Dermis microvascular lymphatic vessel endothelial cell (primary cell): ENCODE measurements at places on chromosomes 4 and X. TPM values are rescaled to one million over a fixed set of nuclear protein-coding genes. Genes with fewer than 3 reads are reported as not detected.

The BGN gene
- total RNA-seq = 12.1 and 70.9 TPM in 2 replicates

The CLCN4 gene
- 5.4 and 6.3 TPM in 2 replicates for total RNA-seq

The GPR143 gene
- total RNA-seq = 2.3 and 3.7 TPM in 2 replicates

The FGFBP1 gene
- total RNA-seq = not detected in 2 replicates

The PARM1 gene
- total RNA-seq = 0.13 TPM in 1 of 2 replicates, not detected in the other

The IBSP gene
- not detected in 2 replicates for total RNA-seq

The POU3F4 gene
- total RNA-seq = not detected in 2 replicates

The CYTL1 gene
- total RNA-seq = 41.8 and 46.0 TPM in 2 replicates

The GAGE12E gene
- total RNA-seq = not detected in 2 replicates

The CXCR3 gene
- total RNA-seq = not detected in 2 replicates

The PNMA5 gene
- total RNA-seq = not detected in 2 replicates

The CXCL3 gene
- total RNA-seq = under 0.01 and 0.13 TPM in 2 replicates

The MEPE gene
- not detected in 2 replicates for total RNA-seq

The TAF7L gene
- 0.13 TPM in 1 of 2 replicates, not detected in the other for total RNA-seq

DNA sequence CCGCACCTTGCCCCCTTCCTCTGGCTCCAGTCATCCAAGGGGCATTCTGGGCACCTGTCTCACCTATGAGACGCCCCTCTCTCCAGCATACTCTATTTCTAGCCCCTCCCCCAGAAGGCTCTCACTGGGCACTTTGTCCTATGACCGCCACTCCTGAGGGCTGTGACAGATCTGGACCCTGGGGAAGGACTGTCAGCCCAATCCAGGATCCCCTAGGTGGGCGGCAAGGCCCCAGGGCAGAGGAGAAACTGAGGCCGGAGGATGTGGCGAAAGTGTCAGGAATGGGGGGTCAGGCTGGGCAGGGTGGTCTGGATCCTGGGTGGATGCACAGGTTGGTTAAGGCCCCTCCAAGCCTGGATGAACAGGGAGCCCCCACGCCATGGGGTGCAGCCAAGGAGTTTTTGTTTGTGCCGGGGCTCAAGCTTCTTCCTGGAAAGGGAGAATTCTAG, 16.2 kb upstream of the NAT8L start:
- DNase-seq = no peak

DNA sequence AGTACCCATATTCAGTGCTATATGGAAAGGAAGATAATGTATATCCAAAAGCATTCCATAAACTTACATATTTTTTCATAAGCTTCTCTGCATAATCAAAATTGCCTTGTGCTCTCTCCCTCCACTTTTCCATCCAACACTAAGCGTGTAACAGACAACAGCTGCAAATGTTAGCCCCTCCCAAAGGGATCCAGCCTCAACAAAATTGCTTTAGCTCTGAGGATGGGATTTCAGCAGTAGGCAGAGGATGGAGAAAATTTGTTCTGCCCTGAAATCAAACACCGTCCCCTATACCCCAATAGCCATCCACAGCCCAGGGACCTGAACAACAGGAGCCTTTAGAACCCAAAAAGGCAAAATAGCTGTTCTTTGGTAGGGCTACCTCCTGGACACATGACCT, 28.8 kb upstream of the FGF13 start:
- no peak for DNase-seq

GRCh38 chr4:143240939-143241679, 56.4 kb downstream of the USP38 start:
- no peak for DNase-seq

DNA sequence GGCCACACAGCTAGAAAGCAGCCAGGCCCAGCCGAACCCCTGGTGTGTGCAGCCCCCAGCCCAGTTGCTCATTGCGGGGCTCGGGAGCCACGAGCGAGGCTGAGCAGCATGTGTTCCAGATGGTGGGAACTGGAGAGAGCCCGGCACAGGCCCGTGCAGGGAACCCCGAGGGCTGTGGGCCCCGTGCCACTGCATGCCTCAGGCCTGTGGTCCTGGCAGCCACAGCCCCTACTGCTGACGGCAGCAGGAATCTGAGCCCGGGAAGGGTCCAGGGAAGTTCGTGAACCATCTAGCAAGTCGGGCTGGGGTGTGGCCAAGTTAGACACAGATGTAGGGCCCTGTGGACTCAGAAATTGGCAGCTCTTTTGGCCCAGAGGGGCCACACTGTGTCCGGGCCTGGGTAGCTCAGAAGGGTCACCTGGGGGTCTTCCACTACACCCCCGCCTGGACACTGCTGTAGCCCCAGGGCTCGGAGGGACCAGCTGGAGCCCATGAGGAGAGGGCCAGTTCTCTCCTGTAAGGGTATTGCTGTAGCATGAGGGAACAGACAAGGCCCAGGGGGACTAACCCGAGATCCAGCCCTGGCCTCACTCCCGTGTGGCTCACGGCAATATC, 12.1 kb downstream of the HTRA3 start:
- no peak for DNase-seq

DNA sequence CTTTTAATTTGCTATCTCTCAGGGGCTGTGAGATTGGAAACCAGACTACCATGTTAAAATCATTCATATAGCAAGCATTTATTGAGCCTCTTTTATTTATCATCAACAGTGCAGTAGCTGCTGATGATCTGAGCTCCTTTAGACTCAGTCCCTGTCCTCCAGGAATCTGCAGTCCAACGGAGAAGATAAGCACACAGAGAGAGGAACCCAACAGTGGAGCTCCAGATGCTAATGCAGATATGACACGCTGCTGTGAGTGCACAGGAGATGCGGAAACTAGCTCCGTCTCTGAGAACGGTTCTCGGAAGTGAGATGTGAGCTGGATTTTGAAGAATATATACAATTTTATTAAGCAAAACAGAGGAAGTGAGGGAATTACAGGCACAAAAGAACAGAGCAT, 35.4 kb downstream of the DCHS2 start:
- DNase-seq = no peak

- no peak for DNase-seq
Measured at GRCh38 chr4:41534404-41534803, 3.6 kb upstream of the LIMCH1 start.

- DNase-seq = peak; percentile 78
Measured at GRCh38 chr4:139890816-139891215, 225.2 kb downstream of the MGST2 start.

DNA sequence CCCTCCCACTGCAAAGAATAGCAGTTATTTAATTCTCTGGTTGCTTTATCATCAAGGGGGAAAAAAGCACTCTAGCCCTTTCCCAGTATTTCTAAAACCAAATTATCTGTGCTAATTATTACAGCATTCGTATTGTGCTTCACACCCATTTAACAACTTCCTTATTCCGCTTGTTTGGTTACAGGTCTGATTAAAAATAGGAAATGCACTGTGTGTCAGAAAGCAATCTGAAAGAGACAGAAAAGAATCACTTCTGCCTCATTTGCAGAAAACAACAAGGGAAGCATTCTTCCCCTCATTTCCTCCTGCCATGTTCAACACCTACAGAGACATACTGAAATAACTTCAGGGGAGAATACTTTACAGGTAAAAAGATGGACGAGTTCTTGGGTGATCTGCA, 114.9 kb upstream of the MAP3K15 start:
- DNase-seq = no peak

DNA sequence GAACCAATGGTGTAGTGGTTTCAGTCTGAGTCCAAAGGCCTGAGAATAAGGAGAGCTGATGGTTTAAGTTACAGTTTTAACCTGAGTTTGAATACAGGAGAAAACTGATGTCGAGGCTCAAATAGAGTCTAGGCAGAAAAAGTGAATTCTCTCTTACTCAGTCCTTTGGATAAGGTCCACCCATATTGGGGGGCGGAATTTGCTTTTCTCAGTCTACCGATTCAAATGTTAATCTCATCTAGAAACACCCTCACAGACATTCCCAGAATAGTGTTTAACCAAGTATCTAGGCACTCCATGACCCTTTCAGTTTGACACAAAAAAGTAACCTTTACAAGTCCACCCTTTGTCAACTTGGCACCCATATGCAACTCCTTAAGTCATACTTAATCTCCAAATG, 216.0 kb downstream of the GRID2 start:
- no peak for DNase-seq

GRCh38 chr4:42655269-42655637, 1.7 kb downstream of the ATP8A1 start:
- no peak for DNase-seq

DNA sequence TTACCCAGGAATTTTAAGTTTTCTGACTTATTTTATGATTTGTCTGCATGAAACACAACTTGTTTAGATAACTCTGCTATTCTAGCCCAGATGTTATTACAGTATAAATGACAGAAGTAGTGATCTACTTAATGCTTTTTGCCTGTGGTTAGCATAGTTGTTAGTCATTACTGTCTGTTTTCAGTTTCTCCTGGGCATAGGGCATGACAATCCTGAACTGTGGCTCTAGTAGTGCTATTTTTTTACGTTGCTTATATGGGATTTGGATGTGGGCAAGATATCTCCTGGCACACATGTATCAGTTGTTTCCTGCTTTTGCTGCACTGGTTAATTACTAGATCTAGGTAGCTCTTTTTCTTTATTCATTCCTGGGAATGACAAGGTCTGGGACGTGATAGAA, 1005.8 kb downstream of the PCDH18 start:
- DNase-seq = peak; percentile 18

- peak; percentile 99 for DNase-seq
Measured at GRCh38 chr4:5365071-5366008, 314.1 kb downstream of the STK32B start.

DNA sequence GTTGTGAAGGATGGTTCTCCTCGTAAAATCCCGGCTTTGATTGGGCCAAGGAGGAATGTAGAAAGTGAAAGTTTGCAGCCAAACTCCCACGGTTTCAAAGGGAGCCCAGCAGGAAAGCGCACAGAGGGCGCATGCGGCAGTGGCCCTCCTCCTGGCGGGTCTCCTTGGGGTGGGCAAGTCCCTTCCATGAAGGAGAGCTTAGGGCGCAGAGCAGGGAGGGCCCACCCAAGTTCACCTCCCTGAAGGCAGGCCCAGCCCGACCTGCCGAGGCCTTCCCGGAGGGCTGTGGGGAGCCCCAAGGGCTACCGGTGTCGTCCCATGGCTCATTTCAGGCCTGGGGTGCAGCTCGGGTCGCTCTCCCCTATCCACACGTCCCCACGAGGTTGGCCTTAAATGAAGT, 2.0 kb downstream of the PDZD4 start:
- DNase-seq = no peak

GRCh38 chr4:76704133-76704881, 193.6 kb downstream of the SOWAHB start:
- peak; percentile 70 for DNase-seq

DNA sequence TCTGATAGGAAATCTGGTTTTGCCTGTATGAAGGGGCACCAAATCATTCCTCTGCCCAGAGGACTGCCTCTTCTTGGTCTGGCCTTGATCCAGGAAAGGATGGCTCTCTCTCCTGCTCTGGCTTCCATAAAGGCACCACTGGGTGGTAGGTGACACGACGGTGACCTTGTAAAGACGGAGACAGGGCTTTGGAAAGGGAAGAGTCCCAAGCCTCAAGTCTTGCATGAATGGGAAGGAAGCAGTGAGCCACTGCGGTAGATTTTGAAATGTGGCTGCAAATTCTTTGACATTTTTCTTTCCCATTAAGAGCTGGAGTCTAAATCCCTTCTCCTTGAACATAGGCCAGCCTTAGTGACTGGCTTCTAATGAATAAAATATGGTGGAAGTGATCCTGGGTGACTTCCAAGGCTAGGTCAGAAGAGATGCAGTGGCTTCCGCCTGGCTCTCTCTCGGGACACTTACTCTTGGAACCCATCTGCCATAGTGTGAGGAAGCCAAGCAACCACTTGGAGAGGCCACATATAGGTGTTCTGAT, 347.4 kb downstream of the BCOR start:
- no peak for DNase-seq

DNA sequence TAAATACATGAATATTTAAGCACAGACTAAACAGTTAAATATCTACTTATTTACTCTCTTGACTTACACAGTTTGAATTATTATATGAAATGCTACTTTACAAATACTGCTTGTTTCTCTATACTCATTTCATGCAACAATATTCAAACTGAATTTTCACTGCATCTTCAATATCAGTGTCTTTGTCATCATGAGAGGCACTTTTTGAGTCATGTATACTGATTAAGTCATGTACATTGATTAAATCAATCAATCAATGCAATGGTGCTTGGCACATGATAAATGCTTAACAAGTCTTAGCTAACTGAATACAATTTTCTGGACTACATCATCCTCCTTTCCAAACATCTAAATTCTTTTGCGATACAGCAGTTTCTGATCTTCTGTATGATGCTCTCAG, 67.1 kb downstream of the CHM start:
- DNase-seq = no peak

GRCh38 chr4:153142700-153143438, 61.4 kb upstream of the TRIM2 start:
- peak; percentile 76 for DNase-seq

DNA sequence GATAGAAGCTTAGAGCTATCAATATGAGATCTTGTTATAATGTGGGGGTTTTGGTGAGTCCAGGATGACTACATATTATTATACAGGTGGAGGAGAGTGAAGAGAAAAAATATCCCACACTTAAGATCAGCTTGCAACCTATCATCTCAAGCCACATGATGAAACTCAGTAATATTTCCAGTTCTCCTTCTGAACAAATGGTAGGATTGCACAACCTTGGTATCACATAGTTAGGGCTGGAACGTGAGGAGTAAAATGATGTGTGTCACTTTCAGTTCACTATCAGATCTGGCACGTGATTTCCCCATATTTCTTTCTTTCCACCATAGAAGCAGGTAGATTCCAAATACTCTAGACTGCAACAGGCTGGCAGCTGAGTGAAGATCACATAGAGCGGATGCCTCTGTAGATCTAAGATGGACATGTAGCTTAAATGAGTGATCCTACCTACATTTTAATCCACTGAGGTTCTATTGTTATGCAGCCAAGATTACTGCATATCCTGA, 150.6 kb upstream of the ANKRD50 start:
- DNase-seq = no peak

DNA sequence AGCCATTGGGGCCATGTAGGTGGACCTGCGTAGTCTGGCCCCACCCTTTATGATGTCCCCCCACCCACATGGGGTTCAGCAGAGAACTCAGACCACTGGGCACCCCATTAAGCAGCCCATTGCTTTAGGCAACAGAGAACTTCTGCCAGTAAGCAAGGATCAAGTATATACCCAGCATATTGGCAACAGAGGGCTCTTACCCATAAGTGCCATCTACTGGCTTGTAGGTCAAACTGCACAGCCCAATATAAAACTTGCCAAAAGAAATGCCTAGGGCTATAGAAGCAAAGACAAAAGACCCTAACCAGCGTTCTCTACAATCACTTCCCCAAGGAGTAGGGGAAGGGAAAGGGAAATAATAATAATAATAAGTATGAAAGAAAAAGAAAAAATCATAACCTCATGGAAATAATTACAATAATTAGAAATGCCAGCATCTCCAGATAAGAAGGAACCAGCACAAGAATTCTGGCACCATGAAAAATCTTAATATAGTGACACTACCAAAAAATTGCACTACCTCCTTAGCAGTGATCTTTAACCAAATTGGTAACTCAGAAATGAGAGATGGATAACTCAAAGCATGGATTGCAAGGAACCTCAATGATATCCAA, 1090.7 kb downstream of the FAT4 start:
- peak; percentile 46 for DNase-seq

DNA sequence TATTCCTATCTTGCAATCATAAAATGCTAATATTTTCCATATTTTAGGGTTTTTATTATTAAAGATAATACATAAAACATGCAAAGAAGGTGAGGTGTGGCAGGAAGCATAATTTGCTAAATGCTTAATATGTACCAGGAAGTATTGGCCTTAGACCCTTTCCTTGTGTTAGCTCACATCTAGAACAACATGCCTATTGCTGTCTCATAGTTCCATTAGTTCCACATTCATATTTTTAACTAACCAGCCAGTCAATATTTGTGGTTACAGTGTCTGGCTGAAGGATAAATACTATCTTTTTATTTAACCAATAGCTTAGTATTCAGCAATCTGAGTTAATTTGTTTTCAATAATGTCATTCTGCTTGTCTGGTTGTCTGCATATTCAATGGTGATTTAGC, 432.6 kb downstream of the INPP4B start:
- DNase-seq = no peak
